ENCODE measurements at places on chromosomes 2 and 18. TPM values are rescaled to one million over a fixed set of nuclear protein-coding genes. Genes with fewer than 3 reads are reported as not detected.

DNA sequence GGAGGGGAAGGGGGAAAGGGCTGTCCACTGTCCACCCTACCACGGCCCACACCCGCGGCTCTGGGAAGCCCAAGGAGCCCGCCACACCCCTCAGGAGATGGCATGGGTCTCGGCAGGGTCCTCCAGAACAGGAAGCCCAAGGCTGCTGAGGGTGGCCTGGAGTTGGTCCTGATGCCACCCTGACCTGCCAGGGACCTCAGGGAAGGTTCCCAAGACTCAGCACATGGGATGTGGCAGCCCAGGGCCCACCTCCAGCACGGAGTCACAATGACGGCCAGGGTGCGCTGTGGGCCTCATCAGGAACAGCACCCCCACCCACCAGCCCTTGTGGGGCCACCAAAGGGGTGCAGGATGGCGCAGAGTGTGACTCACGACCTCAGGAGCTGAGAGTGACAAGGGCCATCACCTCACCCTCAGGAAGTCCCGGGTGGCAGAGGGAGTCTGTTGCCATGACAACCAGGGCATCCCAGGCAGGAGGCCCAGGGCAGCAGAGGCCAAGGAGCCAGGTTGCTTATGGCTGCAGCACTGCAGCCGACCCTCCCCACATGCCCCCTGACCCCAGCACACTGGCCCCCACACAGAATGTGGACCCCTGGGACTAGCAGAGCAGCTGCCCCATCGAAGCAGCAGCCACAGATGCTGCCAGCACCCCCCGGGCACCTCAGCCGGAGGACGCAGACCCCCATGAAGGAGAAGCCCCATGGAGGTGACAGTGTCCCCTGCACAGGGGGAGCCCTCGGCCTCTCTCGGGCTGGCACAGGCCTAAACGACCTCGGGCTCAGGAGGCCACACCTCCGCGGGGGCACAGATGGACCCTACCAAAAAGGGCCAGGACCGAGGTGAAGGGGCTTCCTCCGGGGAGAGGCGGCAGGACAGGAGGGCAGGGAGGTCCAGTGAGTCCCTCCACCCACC, 34.3 kb downstream of the KIF1A start:
- no peak for ATAC-seq

- no peak for ATAC-seq
These were observed 613.7 kb upstream of the ACVR2A start for GRCh38 chr2:147231081-147231480.

DNA sequence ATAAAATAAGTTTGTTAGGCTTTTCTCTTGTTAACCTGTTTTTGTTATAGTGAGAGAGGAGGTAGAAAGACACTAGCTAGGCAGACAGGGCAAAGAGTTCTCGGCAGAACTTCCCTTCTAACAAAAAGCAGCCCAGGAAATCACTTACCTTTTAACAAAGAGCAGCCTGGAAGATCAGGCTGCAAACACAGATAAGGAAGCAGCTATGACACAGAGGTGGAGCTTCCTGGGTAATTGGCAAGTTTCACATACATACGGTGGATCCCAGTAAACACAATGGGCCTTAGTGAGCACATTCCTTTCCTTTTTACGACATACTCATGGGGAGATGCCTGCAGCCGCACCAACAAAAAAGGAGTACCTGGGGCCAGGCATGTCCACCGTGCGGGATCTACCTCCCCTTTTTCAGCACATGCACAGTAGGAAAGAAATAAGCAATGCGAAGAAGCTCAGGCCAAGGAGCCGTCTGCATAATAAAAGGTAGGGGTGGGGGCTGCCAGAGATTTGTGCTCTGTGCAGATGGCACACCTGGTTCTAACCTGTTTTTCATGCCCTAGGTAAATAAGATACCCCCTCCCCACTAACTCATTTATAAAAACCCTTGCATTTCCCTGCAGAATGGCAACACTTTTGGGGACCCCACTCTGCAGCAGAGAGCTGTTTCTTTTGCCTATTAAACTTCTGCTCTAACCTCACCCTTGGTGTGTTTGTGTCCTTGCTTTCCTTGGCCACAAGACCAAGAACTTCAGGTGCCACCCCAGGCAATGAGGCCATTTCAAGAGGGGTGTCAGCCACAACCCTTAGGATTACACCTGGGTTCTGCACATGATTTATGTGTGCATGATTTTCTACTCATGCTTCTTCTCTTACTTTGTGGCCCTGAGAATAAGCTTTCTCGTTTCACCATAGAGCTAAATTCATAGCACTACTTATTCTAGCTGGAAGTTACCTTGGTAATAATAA, 26.5 kb downstream of the MDH1 start:
- no peak for ATAC-seq

DNA sequence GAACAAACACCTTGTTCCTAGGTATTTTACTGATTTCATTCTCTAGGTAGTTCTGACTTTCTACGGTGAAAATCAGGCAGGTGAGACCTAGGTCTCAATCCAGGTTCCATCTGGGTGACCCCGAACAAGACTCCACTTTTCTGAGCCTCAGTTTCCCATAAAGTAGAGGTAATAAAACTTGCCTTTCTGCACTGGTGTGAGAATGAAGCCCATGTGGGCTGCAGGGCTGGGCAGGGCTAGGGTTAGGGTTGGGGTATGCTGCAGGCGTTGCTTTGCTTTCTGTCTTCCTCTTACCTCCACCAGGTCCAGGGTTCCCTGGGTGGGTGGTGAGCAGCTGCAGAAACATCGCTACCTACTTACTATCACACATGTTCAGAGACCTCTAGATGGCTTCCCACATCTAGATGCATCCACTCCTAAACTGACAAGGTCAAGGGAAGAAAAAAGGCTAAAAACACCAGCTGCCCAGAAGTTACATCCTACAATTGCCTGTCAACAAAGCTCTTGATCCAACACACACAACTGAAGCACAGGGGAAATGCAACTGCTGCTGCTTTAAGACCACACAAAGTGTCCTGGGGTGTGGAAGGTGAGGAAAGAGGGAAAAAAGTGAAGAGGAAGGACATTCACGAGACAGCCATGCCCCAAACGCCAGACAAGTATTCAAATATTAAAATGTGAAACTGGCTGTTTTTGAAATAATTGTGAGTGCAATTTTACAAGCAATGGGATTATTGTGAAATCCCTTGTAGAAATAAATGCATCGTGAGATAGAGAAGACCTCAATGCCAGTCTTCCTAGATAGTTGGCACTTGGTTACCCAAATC, 23.5 kb downstream of the MBP start:
- no peak for ATAC-seq

UGT1A4 gene
- total RNA-seq: not detected

GRCh38 chr2:146721486-146721885, 1123.3 kb upstream of the ACVR2A start:
- ATAC-seq: no peak

PLA2R1 gene
- total RNA-seq: 6.8 TPM

- ATAC-seq: no peak
These were observed 20.8 kb upstream of the C2orf74 start for GRCh38 chr2:61141151-61141550.

- no peak for ATAC-seq
These were observed 123.2 kb downstream of the PHLPP1 start for GRCh38 chr18:62838475-62839098.

- no peak for ATAC-seq
These were observed 57.9 kb upstream of the SPHKAP start for GRCh38 chr2:228239207-228239906.

DNA sequence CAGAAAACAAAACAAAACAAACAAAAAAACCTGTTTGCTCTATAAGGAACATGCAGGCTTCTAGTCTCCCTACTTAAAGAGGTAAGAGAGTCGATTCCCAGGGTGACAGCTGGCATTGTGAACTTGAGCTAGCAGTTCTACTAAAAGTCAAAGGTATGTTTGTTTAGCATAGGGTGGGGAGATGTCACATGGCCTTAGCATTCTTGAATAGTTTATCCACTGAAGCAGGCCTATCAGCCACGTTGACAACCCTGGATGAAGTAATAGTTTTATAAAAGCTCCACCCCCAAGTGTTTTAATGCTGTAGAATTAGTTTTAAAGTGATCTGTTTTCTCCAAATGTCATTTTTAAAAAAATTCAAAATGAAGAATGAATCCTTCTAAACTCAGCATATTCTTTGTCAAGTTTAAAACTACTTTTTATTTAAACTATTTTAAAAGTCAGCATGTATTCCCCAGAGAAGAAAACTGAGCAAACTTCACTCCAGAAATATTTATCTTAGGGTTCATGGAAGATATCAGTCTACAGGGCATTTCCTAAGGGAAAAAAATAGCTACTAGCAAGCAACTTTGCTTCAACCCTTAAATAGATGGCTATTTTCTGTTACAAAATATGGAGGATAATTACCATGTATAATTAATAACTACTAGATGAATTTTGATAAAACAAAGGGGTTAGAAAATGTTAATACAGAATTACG, 1.7 kb downstream of the MYOM1 start:
- no peak for ATAC-seq

DNA sequence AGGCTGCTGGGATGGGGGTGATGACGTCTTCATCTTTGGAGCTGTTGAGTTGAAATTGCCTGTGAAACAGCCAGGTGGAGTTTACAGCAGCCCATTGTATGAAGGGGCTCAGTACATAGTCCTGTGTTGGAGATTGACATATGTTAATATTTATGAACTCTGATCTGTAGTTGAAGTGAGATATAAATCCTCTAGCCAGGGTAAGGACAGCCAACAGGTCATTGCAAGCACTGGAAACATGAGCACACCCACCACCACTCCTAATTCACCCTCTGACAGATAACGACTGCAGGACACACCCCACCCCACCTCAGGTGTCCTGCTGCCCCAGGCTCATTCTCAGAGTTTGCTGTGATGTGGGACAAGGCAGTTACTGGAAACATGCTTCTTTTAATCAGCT, 112.4 kb upstream of the TRIB2 start:
- no peak for ATAC-seq

KCNE4 gene
- total RNA-seq: 24.8 TPM

DNA sequence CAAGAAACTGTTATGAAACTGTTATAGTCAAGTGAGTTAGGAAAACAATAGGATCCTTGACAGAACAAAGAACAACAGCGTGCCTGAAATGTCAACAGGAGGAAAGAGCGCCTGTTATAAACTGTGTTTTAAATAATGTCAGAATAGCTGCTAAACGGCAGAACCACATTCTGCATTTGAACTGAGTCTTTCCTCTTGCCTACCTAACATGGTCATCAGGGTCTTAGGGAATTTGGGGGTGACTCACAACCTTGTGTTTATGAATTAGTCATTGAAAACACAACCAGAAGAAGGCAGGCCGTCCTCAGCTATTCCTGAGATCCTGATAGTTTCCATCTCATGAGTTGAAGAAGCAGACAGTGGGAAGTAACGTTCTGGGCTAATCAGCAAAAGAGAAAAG, 222.0 kb upstream of the FN1 start:
- ATAC-seq: peak; percentile 49

RPIA gene
- 7.7 TPM for total RNA-seq

DNA sequence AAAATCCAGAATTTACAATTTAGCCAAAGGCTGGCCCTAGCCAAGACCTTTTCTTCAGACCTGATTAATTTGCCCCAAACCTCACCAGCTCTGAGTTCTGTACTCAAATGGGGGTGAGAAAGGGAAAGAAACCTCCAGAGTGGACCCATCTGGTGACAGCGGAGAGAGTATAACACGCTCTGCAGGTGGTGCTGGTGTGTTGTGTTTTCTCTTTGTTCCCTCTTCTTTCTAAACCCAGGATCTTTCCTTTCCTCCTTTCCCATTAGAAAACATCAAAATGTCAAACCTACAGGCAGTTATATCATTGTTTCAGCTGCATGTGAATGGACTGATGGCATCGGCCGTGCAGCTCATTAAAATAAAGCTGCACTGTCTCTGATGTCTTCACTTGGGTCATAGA, 253.2 kb upstream of the SP5 start:
- ATAC-seq: no peak

- peak; percentile 94 for ATAC-seq
These were observed 151.7 kb upstream of the ZNF521 start for GRCh38 chr18:25503567-25504081.

DNA sequence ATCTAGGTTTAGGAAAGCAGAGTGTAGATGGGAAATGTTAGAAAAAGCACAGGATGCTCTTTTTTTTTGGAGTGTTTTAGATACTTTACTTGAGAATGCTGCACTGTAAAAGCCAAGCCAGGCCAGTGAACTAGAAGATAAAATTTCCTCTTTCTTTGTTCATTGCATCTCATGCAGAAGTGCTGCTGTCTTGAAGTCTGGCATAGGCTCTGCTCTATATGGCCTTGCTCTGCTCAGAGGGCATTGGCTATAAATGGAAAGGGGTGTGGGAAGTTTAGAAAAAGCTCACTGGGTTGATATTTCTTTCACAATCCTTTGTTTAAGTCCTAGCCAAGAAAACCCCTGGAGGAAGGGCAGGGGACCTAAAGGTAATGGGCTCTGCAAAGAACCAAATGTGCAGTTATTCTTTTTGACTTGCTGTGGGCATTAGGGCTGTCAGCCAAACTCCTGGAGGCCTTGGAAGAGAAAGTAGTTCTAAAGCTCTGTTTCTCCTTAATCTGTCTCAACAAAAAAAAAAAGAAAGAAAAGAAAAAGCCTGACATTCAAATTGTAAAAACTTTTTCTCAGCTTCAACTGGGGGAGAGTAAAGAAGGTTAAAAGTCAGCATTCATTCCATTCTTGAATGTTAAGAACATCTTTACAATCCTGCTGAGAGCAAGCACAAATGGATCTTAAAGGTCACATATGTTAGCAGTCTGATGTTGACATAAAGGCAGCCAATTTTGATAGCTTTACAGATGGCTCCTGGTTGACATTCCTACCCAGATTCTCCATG, 338.3 kb downstream of the GULP1 start:
- ATAC-seq: no peak

- no peak for ATAC-seq
These were observed 571.3 kb upstream of the CNTNAP5 start for GRCh38 chr2:123453772-123454171.

M1AP gene
- total RNA-seq: 0.81 TPM

DNA sequence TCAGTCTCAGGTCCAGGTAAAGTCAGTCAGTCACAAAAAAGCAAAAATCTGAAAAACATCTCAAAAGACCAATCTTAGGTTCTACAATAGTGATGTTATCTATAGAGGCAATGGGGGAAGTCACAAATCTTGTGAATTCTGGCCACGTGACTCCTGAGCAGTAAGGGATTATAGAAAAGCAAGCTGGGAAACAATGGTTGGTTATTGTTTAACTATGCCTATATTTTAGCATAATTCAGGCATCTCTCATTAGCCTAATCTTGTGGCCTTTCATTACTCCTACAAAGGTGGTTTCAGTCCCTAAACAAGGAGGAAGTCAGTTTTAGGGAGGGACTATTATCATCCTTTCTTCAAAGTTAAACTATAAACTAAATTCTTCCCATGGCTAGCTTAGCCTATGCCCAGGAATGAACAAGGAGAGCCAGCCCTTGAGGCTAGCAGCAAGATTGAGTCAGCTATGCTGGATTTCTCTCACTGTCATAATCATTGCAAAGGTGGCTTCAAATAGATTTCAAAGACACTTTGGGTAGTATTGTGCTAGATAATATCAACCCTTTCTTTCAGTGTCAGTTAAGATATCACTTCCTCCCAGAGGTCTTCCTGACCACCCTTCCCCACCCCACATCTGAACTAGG, 56.4 kb upstream of the ITGA6 start:
- ATAC-seq: no peak

GRCh38 chr2:177728399-177728765, 335.8 kb downstream of the AGPS start:
- ATAC-seq: no peak

GKN2 gene
- total RNA-seq: not detected

Measured in gastroesophageal sphincter (tissue), 4 donors.